ENCODE measurements at places on chromosomes 13 and 19.

DNA sequence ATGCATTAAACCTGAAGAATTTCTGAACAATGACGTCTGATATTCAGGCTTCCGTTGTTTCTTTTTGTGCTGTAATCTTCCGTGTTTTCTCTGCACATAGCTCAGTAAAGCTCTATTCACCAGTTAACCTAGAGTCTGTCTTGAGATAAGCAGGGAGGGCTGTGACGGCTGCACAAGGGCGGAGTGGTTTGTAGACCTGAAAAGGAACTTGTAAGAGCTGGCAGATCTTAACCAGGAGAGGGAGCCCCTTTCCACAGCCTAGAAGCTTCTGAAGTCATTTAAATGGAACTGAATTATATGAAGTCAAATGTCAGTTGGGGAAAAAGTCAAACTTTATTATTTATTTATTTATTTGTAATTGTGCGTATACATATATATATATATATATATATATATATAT lies 27.5 kb downstream of the DPRX start:
- H3K27ac ChIP-seq, result no peak overlapping the region
- DNase-seq, result peak; percentile 18
- no peaks in the 10 kb centered on the region for H3K36me3 ChIP-seq
- H3K4me3 ChIP-seq, result no peak overlapping the region
- no peaks in the 10 kb centered on the region for H3K27me3 ChIP-seq

DNA sequence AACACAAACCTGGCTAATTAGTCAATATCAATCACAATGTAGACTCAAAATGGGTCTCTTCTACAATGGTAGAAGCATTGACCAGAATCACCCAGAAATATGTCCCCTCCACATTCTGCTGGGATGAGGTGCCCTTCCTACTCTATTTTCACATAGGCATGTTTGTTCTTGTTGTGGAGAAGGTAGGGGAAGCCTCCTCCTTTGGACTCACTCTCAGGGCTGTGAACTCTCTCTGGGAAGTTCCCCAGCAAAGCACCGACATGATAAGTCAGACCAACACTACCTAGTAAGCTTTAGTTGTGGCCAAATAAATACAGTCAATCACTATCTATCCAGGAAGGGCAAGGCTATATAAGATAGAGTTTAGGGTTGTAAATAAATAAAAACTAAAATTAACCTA lies 194.5 kb upstream of the UBL3 start:
- peaks cover 4% of the 10 kb centered on the region for H3K4me1 ChIP-seq
- DNase-seq, result no peak
- H3K27ac ChIP-seq, result no peak overlapping the region
- H3K4me3 ChIP-seq, result no peak overlapping the region

DNA sequence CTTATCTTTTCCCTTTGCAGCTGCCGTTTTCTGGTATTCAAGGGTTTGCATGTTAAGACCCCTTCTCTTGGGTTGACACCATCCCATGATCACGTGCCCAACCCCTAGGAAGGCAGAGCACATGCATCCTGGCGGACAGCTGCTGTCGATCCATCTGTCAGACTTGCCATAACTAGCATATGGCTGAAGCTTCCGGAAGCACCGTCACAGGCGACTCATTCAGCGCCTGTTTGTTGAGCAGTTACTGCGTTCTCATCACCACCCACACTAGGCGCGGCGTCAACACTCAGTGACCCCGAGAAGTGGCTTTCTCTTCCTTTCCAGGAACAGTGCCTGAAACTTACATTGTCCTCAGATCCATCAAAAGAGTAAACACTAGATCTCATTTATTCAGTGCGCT lies 93.6 kb downstream of the SOX1 start:
- DNase-seq, result no peak
- no peak overlapping the region for H3K27ac ChIP-seq
- H3K4me3 ChIP-seq, result no peak overlapping the region
- peaks cover 33% of the 10 kb centered on the region for H3K27me3 ChIP-seq
- peaks cover 1% of the 10 kb centered on the region for H3K36me3 ChIP-seq

DNA sequence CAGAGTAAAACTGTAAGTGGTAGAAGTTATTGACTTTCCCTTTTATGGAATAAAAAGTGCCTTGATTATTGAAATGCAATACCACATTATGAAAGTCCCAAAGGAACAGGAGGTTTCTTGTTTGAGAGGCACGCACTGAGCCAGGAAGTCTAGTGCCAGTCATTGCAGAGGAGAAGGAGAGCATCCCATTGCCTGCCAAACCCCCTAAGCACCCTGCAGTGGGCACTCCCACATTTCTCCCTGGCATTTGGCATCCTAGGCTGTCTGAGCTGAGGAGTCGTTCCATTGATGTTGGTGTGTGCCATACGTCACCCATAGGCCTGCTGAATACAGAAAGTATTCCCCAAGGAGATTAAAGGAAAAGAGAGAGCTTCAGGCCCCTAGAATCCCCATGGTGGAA lies 85.7 kb upstream of the MBNL2 start:
- peaks cover 9% of the 10 kb centered on the region for H3K27me3 ChIP-seq
- H3K4me1 ChIP-seq, result peaks cover 1% of the 10 kb centered on the region
- no peak for DNase-seq
- H3K4me3 ChIP-seq, result no peak overlapping the region
- H3K27ac ChIP-seq, result no peak overlapping the region

DNA sequence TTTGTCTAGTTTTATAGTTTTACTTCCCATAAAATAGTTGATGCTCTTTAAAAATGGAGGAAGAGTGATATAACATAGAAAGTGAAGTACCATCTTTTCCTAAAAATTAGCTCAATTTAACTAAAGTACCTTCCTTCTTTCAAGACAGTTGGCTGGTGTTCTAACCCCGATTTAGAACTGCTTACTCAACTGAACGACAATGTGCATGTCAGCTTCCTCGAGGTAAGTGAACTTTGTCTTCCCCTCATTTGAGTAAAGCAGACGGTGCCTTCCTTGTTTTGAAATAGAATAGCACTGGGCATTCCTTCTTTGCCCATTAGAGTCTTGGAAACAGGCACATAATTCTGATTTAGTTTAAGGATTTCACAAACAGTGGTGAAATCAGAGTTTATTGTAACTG lies 1519.2 kb downstream of the EFNB2 start:
- no peaks in the 10 kb centered on the region for H3K36me3 ChIP-seq
- no peaks in the 10 kb centered on the region for H3K4me1 ChIP-seq
- DNase-seq, result no peak
- no peaks in the 10 kb centered on the region for H3K27me3 ChIP-seq
- H3K4me3 ChIP-seq, result no peak overlapping the region

DNA sequence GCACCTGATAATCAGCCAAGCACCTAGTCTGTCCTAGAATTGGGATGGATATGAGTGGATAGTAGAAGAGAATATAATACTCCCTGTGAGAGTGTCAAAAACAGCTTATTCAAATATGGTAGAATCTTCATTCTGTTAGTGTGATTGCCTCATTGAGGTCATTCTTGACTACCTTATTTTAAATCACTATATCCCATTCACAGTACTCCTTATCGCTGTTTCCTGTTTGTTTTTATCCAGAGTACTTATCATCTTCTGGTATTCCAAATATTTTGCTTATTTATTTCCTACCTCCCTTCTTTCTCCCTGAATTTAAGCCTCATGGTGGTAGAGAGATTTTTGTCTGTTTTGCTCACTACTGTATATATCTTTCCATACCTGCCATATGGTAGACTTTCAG lies 9.9 kb downstream of the NDFIP2 start:
- H3K36me3 ChIP-seq, result peaks cover 16% of the 10 kb centered on the region
- no peak for DNase-seq
- no peaks in the 10 kb centered on the region for H3K27me3 ChIP-seq
- peak overlapping the region; percentile 92 for H3K27ac ChIP-seq
- H3K4me1 ChIP-seq, result peaks cover 92% of the 10 kb centered on the region

- no peak overlapping the region for H3K27ac ChIP-seq
- H3K36me3 ChIP-seq, result no peaks in the 10 kb centered on the region
- H3K4me1 ChIP-seq, result peaks cover 22% of the 10 kb centered on the region
- H3K4me3 ChIP-seq, result no peak overlapping the region
- H3K27me3 ChIP-seq, result no peaks in the 10 kb centered on the region
- DNase-seq, result peak; percentile 49
Observed at GRCh38 chr19:17332677-17333581, 1.7 kb downstream of the ANO8 start.

All from activated naive CD4-positive, alpha-beta T cell treated with anti-CD3 and anti-CD28 coated beads for 36 hours (primary cell).